ENCODE measurements at places on chromosomes 5 and 9. TPM values are rescaled to one million over a fixed set of nuclear protein-coding genes. Genes with fewer than 3 reads are reported as not detected.

RGS7BP gene
- total RNA-seq, result 1.0 TPM

- DNase-seq, result no peak
- peaks cover 6% of the 10 kb centered on the region for H3K4me1 ChIP-seq
- peak overlapping the region; percentile 84 for H3K4me3 ChIP-seq
Observed at GRCh38 chr5:138463419-138464007, 1.8 kb upstream of the EGR1 start.

DNA sequence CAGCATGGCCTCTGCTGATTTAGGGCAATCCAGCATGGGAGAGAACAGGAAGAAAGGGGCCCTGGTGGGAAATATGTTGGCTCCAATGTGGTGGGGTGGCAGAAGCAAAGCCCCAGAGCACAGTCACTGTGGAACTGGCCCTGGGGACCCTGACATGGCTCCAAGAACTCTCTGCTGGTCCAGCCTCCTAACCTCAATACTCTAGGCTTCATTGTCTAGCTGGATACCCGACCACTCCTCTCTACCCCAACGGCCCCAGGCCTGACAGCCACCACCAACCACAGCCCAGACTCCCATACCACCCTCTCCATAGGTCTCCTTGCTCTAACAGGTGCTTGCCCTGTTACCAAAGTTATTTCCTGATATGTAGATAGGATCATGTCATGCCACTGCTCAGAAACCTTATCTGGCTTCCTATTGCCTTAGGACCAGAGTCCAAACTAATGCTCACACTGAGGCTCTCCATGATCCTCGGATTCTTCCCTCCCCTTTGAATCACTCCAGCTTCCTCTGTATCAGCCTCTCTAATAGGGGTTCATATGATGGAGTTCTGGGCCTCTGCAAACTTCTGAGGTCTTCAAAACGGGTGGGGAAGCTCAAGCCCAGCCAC lies 12.9 kb downstream of the ACSL6 start:
- DNase-seq, result no peak
- H3K27me3 ChIP-seq, result no peaks in the 10 kb centered on the region
- peaks cover 11% of the 10 kb centered on the region for H3K4me1 ChIP-seq
- no peak overlapping the region for H3K4me3 ChIP-seq
- H3K27ac ChIP-seq, result no peak overlapping the region

DNA sequence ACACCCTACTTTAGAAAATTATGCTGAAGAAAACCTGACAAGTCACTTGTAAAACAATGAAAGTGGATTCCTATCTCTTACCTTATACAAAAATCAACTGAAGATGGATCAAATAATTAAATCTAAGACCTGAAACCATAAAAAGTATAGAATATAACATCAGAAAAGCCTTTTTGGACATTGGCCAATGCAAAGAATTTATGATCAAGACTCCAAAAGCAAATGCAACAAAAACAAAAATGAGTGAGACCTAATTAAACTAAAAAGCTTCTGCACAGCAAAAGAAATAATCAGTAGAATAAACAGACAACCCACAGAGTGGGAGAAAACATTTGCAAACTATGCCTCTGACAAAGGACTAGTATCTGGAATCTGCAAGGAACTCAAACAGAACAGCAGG lies 303.0 kb upstream of the CDH9 start:
- H3K36me3 ChIP-seq, result no peaks in the 10 kb centered on the region
- no peaks in the 10 kb centered on the region for H3K27me3 ChIP-seq
- no peaks in the 10 kb centered on the region for H3K4me1 ChIP-seq
- DNase-seq, result no peak

ASPN gene
- 6.4 TPM for total RNA-seq

DNA sequence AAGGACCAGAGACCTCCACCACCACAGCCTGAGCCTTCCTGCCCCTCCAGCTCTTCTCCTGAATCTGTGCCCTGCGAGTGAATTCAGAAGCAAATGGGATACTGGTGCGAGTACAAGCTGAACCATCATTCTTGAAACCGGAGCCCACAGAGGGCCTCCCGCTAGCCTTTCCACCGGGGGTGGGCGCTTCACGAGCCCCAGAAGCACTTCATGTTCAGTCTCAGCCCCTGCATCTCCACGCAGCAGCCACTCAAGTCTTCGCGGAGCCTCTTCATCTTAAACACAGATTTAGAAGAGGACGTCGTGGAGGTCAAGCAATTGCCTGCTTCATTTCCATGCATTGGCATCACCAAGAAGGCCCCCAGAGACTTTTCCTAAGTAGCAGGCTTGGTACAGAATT lies 26.0 kb upstream of the OLFM1 start:
- no peak overlapping the region for H3K27ac ChIP-seq
- H3K36me3 ChIP-seq, result no peaks in the 10 kb centered on the region
- no peaks in the 10 kb centered on the region for H3K27me3 ChIP-seq
- no peak for DNase-seq
- no peaks in the 10 kb centered on the region for H3K4me1 ChIP-seq

TAF11L8 gene
- not detected for total RNA-seq

SURF2 gene
- 6.0 TPM for total RNA-seq
